ENCODE measurements at places on chromosomes 5 and 9.

- DNase-seq, result peak; percentile 50
These were observed 171.7 kb downstream of the TTC39B start for GRCh38 chr9:15135164-15135792.

DNA sequence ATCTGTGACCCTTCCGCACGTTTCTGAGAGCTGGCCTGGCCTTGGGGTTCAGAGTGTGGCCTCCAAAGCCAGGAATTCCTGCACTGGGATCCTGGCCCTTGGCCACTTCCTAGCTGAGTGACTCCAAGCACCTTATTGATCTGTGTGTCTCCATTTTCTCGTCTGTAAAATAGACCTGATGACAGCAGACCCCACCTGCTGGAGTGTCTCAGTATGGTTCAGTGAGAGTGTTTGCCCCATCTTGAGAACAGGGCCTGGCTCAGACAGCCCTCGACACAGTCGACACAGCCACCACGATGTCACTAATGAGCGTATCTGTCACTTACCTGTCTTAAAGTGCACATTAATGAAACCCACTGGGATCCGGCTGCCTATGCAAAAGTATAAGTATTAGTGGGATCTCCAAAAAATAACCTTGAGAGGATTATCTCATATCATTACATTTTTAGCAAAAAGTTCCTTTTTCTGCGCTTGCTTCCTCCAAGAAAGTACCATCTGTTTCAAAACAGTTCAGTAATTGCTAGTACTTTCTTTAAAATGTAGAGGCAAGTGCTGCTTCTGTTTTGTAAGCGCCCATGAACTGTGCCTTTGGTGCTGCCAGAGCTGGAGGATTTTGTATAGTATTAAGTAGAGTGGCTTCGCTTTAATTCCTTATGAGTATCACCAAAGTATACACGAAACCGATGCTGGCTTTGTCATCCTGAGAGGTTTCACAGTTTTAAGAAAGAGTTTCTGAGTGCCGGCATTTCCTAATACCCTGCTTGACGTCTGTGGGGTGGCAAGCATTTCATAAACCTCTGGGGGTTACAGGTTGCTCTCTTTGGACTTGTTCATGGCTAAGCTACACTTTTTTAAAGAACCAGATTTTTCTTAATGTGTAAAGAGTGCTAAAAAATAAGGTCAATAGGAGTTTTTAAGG, 31.7 kb downstream of the UBE2QL1 start:
- no peak for DNase-seq

- DNase-seq, result peak; percentile 54
These were observed 3.3 kb upstream of the MSMP start for GRCh38 chr9:35757226-35757891.

DNA sequence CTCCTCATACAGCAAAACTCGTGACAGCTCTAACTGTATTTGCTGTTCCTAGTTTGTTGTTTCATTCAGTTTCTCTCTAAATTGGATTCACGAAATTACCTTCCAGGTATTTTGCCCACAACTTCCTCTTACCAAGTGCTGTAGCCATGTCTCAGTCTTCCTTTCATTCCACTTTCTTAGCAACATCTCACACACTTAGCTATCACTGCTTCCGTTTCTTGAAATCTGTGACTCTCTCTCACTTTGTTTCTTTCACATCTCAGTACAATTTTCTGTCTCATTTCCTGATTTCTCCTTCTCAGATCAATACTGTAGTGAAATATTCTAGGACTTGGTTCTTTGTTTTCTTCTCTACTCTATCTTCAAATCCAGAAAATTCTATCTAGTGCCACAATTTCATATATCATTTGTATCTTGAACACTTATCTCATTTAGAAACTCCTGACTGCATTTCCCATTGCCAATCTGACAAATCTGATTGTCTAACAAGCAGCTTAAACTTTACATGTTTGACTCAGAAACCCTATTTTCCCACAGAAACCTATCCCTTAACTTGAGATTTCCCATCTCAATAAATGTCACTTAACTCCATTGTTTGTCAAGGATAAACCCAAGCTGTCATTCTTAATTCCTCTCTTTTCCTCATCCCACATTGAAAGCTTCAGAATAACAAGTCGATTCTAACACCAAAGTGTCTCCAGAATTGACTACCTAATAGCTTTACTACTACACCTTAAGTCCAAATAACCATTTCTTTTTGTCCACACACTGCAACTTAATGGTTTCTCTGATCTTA, 303.1 kb downstream of the CDH12 start:
- DNase-seq, result no peak

GRCh38 chr5:79743846-79744605, 54.4 kb downstream of the CMYA5 start:
- no peak for DNase-seq

- DNase-seq, result no peak
These were observed 58.5 kb upstream of the S1PR3 start for GRCh38 chr9:88932766-88933165.

- no peak for DNase-seq
These were observed 524.4 kb downstream of the CAAP1 start for GRCh38 chr9:26368241-26368640.

- peak; percentile 35 for DNase-seq
These were observed 36.7 kb upstream of the TIFAB start for GRCh38 chr5:135488727-135489465.

DNA sequence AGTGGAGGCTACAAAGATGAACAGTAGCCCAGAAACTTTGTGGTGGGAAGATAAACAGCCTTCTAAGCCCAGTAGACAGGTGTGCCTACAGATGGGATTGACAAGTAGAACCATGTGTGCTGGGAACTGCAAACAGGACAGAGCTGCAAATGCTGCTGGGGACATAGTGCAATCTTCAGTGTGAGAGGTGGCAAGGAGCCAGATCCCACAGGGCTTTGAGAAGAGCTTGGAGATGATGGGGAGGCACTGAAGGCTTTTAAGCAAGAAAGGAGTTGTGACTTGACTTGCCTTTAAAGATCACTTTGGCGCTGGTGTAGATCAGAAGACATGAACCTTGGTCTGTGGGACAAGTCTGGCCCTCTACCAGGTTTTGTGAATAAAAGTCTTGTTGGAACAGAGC, 675.2 kb downstream of the ACTL7B start:
- no peak for DNase-seq

DNA sequence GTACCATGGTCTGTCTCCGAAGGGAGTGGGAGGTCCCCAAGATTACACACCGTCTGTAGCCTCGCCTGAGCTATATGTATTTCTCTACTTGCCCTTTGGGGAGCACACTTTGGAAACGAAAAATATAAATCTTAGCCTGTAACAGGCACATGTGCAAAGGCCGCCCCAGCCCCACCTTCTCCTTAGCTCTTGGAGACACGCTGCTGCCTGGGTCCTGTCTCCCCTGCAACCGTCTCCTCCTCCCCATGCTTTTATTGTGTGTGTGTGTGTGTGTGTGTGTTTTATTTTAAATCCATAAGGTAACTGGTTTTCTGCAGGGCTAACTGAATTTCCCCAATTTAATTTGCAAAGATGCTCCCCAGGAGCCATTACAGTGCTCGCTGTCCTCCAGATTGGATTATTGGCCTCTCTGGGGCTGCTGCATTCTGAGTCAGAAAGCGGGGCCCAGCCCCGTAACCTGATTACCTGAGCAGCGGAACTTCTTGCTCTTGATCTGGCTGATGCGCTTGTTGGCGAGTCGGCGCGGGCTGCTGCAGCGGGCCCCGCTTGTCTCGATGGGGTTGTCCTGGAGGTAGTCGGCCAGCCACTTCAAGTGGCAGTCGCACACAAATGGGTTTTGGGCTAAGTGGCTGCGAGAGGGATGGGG, 193.3 kb upstream of the PANK3 start:
- no peak for DNase-seq

DNA sequence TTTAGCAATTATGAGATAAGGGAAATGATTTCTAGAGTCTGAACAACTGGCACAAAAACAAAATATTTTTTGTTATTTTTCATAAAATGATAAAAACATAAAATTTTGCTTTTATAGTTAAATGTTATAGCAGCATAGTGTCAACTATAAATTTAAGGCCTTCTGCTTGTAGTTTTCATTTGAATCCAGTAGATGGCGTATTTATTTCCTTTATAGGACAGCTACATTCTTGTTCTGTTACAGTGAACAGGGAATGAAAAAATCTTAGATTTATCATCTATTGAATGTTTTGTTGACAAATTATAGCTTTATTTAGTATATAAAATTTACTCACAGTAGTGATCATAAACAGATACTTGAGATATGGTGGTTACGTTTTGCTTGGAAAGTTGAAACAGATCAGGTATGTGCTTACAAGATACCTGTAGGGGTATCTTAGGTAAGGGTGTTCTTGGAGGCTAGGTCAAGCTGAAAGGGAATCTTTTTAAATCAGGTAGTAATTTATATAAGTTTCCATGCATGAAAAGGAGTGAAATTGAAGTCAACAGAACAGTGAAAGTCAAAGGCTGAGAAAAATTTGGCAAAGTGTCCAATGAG, 239.3 kb upstream of the GRIN3A start:
- DNase-seq, result no peak

GRCh38 chr5:109935833-109936490, 246.2 kb downstream of the MAN2A1 start:
- no peak for DNase-seq

DNA sequence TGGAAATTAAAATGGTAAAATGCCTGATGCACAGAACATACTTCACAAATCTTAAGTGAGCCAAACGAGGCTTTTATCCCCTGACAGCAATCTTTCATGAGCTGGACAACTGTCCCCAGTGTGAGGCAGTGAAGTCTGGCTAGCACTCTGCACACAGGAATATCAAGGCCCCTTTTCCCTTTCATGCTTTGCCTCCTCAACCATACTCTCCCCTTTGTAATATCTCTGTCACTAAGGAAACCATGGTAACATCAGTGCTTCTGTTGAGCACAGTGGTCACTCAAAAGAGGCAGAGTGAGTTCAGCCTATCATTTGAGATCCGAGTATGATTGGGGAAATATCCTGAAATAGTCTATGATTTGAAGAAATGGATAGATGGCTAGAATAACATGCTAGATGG, 318.3 kb downstream of the ENC1 start:
- DNase-seq, result no peak

GRCh38 chr9:106478727-106479126, 384.2 kb upstream of the ZNF462 start:
- DNase-seq, result no peak

GRCh38 chr5:58934629-58935097, 351.8 kb downstream of the RAB3C start:
- DNase-seq, result no peak

- no peak for DNase-seq
These were observed 26.4 kb downstream of the TMEM167A start for GRCh38 chr5:83050723-83051340.

- DNase-seq, result no peak
These were observed 53.8 kb upstream of the RAD23B start for GRCh38 chr9:107229241-107229741.

DNA sequence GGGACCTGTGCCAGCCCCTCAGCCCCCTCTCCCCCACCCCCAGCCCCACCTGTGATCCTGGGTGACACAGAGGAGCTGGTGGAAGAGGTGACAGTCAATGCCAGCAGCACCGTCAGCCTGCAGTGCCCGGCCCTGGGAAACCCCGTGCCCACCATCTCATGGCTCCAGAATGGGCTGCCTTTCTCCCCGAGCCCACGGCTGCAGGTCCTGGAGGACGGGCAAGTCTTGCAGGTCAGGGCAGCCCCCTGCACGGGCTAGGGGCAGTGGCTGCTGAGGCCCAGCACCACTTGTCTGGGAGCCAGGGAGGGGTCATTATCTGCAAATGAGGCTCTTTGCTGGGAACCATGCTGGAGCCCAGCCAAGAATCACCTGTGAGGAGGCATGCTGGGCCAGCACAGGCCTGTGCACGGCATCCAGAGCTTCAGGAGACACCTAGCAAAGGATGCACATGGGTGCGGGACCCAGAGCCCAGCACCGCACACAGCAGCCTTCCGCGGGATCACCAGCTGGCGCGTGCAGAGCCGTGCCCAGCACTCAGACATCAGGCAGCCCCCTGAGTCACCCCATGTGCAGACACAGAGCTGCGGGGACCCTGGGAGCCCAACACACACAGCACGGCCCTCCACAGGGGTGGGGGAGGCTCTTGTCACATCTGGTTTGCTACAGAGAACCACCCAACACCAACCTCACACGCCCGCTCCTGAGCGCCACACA, 62.0 kb upstream of the ASS1 start:
- no peak for DNase-seq

DNA sequence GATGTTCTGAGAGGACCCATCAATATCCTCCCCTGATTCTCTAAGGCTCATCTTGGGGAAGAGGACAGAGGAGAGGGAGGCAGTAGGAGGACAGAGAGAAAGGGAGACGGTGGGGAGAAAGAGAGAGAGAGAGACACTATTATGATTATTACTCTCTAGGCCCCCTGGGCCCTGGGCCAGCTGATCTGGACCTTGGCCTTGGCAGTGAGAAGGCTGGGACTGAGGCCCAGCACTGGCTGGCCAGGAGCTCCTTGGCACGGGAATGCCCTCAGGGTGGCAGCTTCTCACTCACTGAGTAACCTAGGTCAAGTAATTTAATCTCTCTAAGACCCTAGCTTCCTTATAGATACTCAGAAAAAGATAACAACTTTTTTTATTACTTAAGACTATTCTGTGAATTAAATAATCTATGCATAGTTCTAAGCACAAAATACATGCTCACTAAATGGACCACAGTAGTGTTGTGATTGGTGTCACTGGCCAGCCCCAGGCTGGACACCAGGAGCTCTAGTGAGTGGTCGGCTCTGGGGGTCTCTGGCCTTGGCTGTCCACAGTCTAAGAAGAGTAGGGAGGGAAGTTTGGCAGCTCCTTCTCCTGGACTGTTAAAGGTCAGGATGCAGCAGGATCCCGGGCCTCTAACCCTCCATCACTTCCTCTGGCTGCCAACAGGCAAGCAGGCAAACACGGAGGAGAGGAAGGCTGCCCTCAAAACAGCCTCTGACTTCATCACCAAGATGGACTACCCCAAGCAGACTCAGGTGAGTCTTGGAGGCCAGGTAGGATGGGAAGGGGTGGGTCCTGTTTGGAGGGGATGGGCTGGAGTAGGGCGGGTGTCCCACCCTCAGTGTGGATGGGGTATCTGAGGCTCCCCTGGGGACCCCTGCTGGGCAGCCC, 50.0 kb downstream of the GSN start:
- DNase-seq, result no peak

DNA sequence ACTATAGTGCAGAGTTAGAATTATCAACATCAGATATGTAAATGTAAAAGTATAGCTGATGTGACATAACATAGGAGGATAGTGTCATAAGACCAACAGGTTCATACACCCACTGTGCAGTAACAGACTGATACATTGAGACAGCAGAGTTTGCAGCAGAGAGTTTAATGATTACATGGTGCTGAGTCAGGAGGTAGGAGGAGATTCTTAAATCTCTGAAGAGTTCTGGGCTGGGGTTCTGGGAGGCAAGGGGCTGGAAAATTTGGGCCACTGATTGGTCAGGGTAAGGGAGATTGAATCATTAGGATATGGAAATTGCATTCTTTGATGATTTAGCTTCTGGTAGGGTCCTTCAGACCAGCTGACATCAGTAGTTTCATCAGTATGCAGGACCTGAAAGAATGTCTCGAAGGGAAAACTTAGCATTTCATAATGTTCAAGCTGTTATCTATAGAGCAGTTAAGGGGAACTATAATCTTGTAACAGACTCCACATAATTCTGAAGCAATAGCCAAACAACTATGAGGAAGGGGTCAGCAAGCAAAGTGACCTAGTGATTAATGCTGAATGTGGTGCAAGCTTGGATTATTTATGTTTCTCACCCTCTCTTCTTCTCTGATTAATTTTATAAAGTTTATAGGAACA, 35.6 kb downstream of the CCL28 start:
- no peak for DNase-seq

GRCh38 chr5:174665347-174665746, 59.0 kb upstream of the MSX2 start:
- no peak for DNase-seq

GRCh38 chr9:127452691-127453090, 1.4 kb downstream of the LRSAM1 start:
- peak; percentile 53 for DNase-seq
